ENCODE measurements at places on chromosomes 7 and 10.

DNA sequence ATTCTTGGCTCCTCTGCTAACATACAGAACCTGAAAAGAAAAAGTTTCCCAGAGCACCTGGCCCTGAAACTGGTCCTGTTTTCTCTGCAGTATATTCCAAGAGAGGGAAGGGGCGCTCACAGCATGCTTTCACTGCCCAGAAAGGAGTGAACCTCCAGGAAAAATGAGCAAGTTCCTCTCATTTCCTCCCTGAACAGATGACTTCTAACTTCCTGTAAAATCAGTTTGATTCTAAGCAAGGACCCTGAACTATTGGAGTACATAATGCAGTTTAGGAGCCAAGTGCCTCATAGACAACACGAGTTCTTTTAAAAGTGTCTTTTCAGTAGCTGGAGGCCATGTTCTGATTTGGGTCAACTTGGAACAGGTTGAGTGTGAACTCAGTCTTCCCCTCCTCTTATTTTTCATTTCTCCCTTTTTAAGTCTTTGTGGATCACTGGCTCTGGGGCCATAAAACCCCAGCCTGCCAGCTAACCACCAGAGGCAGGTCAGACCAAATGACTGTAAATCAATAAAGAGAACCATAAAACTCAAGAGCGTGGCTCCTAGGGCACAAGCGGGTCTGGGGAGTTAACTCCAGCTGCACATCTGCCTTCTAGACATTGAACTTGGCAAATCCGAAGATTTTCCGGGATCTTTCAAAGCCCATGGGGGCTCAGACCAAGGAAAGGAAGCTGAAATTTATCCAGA, 5.9 kb upstream of the LRRC18 start:
- no peak for DNase-seq

DNA sequence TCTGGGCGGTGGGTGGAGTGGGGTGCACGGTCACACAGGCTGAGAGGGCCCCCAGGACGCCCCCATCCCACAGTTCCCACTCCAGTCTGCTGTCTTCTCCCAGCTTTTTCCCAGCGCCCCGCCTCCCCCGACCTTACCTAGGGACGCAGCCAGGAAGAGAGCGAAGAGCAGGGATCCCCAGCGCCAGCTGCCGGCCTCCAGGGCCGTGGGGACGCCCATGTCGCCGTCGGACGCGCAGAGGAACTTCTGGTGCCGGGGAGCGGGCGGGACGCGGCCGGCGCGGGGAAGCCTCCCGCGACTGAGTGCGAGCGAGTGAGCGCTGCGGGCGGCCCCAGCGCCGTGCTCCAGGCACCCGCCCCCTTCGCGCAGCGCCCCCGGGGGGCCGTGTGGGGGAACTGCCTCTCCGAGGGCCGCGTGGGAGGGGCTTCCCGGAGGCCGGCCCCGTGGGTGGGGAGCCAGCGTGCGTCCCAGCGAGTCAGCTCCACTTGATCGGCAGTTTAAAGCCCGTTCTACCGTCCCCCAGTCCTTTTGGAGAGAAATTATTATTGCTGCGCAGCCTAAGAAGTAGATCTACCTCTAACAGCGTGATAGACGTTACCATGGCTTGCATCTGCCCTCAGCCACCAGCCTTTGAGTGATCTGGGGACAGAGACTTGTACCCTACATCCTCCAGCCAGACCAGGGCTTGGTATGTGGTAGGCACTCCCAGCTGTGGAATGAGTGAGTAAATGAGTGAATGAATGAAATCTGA, at the start of gene VSIR:
VSIR (minus strand) TSS at position 300 of the 751 bp plus-strand sequence; CDS start at position 219, 81 bp downstream.
- DNase-seq = peak; percentile 98

DNA sequence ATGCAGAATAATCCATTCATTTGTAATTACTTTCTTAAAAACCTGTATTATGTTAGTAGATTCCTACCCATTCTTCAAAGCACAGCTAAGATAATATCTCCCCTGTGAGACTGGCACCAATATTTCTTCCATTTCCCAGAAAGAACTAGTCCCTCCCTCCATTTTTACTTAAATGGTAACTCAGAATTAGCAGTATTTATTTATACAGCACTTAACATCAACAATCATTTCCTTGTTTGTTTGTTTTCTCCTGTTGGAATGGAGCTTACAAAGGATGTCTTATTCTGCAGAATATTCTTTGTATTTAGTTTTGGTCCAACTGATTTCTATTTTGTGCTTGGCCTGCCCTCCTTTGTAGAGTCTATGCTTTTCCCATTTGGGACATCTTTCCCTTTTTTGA, 32.1 kb upstream of the PTPN12 start:
- DNase-seq = no peak

- no peak for DNase-seq
These were observed 673.1 kb downstream of the TNS3 start for GRCh38 chr7:46908770-46909169.

GRCh38 chr7:156947120-156947843, 2.2 kb upstream of the NOM1 start:
- no peak for DNase-seq

DNA sequence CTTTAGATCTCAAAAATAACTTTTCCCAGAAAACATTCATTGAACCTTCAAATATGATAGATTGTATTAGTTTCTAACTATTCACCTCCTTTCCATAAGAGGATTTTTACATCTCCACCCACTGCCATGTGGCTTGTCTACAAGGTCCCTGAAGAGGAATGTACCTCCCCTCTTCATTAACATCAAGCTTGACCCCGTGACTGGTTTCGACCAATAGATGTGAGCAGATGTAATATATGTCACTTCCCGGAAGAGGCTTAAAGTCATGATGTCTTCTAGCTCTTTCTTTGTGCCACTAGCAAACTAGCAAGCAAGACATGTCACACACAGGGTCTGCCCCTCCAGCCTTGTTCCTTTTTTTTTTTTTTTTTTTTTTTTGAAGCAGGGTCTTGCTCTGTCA, 6.9 kb downstream of the BAZ1B start:
- no peak for DNase-seq

- DNase-seq = no peak
These were observed 87.4 kb downstream of the PDGFA start for GRCh38 chr7:432256-432655.

- no peak for DNase-seq
These were observed 47.0 kb upstream of the ZNF107 start for GRCh38 chr7:64618785-64619456.

- DNase-seq = no peak
These were observed 415.1 kb downstream of the CCSER2 start for GRCh38 chr10:84743483-84743882.

- DNase-seq = no peak
These were observed 639.7 kb downstream of the AUTS2 start for GRCh38 chr7:70237831-70238575.

DNA sequence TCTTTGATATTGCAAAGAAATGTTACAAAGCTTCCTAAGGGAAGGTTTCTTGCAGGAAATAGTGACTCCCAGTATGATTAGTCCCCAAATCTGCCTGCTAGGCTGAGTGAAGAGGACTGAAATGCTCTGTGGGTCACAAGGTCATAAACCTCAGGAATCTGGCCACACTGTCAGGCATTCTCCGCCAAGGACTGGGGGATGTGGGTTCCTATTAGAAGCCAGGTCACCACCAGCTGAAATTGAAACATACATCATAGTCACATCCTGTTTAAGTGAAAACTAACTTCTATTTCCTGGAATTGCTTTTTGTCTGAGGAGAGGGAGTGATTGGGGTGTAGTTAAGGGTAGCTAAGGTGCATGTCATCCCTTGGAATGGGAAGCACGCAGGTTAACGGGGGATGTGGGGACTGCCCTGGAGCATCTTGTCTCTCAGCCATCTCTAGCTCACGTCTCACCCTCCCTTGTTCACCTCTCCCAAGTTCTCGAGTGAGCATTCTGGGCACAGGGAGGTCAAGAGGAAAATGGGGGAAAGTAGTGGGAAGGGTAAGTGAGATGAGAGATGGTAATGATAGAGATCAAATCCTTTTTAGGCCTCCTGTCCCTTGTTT, 12.0 kb upstream of the GSAP start:
- DNase-seq = peak; percentile 32

DNA sequence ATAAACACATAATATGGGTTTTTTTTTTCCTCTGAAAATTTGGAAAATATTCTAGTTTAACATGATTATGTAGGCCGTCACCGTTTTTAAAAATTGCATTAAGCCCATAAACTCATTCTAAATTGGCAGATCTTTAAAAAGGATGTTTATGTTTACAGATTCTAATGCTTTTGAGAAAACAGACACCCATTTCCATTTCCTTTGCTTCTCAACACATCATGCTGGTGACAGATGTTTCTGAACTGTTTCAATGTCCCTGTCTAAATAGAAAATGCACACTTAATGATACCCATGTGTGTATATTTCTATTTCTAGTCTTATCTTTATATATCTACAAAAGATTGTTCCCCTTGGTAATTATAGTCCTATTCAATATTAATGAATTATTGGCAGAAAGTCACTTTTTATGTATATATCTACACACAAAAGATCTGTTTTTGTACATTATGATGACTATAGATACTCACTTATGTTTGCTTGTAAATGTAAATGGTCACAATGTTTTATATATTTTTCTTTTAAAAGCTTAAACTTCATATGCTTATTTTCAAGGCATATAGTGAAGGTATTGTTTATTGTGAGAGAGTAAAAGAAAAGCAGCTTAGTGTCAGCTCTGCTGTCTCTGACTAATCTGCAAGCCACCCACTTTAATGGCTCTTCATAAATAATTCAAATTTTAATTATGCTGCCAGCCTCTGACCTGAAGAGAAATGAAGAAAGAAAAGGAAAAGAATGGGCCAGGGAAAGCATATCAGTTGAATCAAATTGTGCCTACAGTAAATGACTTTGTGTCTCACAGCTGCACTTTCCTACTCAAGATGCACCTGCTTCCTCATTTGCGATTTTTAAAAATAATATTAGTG, 179.4 kb downstream of the CACNA2D1 start:
- no peak for DNase-seq

DNA sequence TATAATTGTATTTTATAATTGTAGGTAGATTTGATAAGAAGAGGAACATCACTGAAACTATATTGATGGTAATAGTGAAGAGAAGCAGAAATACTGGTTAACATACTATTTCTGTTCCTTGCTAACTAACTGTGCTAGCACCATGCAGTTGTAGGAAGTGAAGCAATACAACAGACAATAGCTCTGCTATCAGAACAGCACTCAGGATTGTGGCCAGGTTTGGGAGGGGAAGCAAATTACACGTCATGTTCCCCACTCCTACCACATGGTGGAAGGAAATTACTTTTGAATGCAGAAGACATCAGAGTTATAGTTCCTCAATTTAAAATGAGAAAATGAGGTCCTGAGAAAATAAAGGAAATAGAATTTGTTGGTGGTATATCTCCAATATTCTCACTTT, 151.1 kb downstream of the DGKB start:
- DNase-seq = no peak

DNA sequence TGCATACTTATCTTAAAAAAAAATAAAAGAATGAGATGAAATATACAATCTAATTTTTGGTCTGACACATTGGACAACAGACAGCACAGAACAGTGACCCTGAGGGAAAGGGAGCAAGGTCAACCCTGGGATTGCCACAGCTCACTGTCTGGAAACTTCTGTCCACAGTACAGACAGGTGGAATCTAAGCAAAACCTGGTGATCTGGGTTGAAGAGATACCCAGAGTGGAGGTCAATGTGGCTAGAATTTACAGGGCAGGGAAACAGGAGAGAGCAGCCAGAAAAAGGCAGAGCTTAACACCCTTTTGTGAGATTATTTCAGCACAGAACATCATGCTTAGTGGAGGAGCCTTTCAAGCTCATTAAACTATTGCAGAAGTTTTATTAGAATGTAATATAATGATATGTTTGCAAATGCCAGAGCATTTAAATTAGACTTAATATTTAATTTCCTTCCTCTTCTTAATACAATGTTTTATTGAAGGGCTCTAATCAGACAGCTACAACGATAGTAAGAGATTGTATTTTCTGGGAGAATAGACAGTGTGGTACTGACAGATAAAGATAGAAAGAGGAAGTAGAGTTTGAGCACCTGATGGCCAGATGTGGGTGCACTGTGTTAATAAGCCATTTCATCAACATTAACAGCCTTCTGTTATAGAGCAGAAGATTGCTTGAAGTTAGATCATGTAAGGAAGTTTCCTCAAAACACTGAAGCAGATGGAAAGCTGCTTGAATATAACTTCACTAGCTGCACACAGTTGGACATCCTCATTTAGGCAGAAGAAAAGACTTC, 309.4 kb downstream of the HGF start:
- no peak for DNase-seq

DNA sequence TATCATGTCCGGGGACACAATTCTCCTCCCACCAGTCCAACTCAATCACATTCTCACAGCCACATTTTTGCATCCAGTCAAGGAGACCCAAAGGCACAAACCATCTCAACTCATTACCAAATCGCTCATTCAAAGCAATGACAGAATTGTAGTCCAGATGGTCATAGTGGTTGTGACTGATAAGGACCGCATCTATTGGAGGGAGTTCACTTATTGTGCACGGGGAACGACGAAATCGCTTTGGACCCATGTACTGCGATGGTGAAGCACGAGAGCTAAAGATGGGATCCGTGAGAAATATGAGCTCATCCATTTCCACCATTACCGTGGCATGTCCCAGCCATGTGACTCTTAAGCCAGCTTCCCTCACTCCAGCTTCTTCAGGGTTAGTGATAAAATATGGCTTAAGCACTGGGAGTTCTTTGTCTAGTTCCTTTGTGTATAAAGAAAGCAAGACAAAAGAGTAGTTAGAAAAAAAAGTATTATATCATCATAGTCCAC, 29.1 kb downstream of the NAPEPLD start:
- DNase-seq = no peak

DNA sequence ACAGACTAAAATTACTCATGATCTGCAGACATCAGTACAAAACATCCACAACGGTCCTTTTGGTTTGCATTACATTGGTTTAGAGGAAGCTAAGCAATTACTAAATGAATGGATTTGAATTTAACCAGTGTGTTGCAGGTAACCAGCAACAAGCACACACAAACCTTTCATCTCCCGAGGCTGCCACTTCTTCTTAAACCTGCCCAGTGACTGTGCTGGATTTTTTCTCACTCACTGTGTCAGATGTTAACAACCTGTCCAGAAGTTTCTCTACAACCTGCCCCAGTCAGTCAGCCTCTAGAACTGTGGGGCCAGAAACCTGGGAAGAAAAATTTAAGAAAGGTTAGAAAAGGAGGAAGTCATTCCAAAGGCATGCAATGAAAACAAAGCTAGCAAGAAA, 2.4 kb upstream of the MEOX2 start:
- no peak for DNase-seq

DNA sequence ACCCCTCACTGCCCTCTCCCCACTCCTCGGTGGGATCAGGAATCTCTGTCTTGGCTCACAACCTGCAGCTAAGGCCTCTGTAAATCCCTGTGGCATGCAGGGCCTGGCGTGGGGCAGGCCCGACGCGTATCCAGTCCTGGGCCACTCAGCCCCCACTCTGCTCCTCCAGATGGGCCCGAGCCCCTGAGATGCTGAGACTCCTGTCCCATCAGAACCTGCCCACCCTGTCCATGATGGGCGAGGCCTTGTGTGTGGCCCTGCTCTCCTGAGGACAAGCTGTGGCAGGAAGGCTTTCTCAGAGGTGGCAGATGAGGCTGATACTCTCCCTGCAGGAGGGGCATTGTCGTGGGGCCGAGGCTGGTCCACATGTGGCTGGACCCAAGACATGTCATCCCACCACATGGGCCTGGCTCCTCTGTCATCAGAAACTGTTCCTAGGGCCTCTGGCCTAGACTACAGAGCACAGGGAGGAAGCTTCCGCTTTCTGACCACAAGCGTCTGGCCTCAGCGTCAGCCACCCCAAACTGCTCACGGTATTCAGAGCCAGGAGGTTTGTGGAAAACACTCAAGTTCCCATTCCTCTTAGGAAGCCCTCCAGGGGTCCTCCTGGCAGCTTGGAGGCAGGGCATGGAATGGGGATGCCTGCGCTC, 6.0 kb downstream of the ALOX5 start:
- no peak for DNase-seq

GRCh38 chr7:57179776-57180415, 47.7 kb upstream of the ZNF479 start:
- DNase-seq = no peak
